Activated CD4-positive, alpha-beta T cell treated with anti-CD3 and anti-CD28 coated beads, Interleukin-2, amount 10 ng/mL, durations not matched to agents 7 days and 5 days (primary cell): ENCODE measurements at places on chromosomes 16 and 17. TPM values are rescaled to one million over a fixed set of nuclear protein-coding genes. Genes with fewer than 3 reads are reported as not detected.

GRCh38 chr17:56269556-56270389 lies 116.5 kb downstream of the ANKFN1 start:
- no peak for DNase-seq

GRCh38 chr17:12983991-12984884 lies 33.6 kb downstream of the ELAC2 start:
- no peak for DNase-seq

DNA sequence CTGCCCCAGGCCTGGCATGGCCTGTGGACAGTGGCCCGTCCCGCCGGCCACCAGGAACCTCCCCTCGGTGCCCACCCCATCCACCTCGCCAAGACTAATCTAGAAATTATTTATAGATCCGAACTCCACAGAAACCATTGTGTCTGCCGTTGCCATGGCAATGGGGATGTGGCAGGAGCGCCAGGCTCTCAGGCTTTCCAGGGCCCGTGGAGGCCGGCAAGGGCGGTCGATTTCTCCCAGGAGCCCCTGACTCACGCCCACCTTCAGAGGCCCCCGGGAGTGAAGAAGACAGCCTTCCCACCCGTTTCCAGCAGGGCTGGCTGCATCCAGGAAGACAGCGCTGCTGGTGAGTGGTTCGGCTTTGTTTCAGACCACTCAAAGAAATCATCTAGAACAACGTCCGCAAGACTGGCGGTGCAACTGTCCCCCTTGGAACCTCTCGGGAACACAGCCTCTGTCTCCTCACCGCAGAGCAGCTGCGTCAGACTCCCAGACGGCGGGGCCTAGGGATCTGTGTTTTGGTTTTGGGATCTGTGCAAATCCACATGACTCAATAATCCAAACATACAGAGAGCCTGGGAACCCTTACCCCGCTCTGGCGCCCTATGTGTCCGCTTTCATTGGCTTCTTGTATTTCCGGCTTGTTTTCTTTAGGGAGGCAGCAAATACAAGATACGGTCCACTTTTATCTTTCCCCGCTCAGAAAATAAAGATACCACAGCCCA lies 48.5 kb upstream of the ZCCHC14 start:
- no peak for DNase-seq

- DNase-seq = no peak
These were observed 340.7 kb upstream of the DYNLRB2 start for GRCh38 chr16:80200079-80200478.

- no peak for DNase-seq
These were observed 1.5 kb upstream of the SBK1 start for GRCh38 chr16:28290859-28291254.

GRCh38 chr16:9258423-9259051 lies 167.1 kb downstream of the HAPSTR1 start:
- DNase-seq = peak; percentile 44

DNA sequence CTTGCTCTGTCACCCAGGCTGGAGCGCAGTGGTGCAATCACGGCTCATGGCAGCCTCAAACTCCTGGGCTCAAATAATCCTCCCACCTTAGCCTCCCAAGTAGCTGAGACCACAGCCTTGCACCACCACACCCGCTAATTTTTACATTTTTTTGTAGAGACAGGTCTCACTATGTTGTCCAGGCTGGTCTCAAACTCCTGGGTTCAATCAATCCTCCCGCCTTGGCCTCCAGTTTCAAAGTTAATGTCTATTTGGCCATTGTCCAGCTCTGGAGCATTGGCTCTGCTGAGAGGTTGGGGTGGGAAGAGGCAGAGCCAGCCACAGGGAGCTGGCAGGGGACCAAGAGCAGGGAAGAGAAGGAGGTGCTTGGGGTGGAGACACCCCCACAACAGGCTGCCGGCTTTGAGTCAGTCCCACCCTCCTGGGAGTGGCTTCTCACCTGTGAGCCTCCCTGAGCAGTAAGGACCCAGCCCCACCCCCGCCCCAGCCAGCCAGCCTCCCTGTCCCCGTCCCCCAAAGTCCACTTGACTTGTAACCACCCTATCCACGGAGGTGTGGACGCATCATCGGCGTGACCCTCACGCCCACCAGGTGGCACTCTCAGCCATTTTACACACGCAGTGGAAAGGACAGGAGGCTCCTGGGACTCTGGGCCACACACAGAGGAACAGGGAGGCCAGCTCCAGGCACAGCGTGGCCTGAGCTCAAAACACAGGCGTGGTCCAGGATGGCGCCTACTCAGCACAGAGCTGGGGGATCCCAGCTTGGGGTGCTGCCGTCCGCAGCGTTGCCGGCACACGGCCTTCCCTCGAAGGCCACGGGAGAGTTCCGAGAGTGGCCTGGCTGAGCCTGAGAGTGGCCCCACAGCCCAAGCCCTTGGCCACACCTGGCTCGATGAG lies 22.8 kb upstream of the PVALEF start:
- peak; percentile 71 for DNase-seq

DNA sequence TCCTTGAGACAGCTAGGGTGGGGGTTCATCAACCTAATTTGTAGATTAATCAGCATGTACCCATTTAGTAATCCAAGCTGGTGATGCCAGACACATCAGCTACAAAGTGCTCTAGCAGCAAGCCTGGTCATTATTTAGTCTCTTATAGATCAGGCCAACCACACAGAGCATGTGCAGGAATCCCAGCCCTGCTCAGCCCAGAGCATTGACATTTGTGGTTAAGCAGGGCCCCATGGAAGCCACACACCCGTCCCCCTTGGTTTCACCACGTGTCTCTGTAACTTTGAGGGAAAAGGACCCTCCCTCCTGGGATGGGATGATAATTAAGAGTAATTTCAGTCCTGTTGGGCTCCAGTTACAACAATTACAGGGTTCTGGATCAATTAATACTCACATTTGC lies 268.8 kb upstream of the RPL38 start:
- no peak for DNase-seq

DNA sequence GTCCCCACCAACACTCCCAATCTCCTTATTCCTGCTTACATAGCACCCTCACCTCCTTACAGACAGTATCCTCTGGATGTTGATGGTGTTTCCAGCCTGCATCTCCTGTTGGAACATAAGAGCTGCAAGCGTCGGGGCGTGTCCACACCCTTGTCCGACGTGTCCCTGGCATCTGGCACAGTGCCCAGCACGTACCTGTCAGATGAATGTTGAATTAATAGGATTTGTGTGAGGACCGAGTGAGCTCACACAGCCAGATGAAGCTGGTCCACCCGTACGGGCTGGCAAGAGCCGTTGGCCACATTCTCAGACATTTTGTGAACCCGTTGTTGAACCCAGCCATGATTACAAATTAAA lies 12.2 kb upstream of the CBX4 start:
- no peak for DNase-seq

- no peak for DNase-seq
These were observed 18.1 kb upstream of the GNG13 start for GRCh38 chr16:818592-818991.

DNA sequence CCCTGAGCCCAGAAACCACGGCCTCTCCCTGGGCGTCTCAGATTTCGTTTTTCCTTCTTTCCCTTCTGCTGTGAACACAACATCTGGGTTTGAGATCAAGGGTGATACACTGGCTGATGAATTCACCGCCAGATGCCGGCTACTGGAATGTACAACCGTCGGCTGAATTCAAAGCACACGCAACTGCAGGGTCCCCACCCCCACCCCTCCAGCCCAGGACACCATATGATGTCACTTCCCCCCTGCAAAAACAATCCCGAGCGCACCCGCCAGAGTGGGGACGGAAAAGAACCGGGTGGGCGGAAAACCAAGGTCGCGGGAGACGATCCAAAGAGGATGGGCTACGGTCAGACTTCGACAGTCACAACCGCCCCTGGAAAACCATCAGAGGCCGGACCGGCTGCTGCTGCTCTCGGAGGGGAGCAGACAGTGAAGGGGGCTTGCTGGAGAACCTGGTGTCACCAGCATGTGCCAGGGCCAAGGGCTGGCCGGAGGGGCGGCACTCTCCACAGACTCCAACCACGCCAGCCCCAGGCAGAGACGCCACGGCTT lies 23.3 kb downstream of the CEP295NL start:
- peak; percentile 28 for DNase-seq

- DNase-seq = no peak
These were observed 8.8 kb downstream of the JUP start for GRCh38 chr17:41777574-41778188.

DNA sequence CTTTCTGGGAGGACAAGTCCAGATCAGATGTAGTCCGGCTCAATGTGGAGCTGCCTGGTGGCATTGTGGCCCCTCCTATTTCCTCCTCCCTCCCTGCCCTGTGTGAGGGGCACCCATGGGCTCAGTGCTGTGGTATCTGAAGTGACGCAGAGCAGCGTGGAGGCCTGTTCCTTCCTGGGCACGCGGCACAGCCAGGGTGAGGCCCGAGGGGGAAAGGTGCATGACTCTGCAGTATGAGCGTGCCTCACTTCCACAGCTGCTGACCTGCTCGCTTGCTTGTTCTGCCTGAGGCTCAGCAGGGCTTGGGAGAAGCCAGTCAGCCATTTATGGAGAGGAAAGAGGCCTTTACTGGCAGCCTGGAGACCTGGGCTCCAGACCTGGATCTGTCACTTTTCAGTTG lies 11.7 kb downstream of the TMEM238L start:
- DNase-seq = no peak

Gene C16orf74
- 1.6 TPM for total RNA-seq

DNA sequence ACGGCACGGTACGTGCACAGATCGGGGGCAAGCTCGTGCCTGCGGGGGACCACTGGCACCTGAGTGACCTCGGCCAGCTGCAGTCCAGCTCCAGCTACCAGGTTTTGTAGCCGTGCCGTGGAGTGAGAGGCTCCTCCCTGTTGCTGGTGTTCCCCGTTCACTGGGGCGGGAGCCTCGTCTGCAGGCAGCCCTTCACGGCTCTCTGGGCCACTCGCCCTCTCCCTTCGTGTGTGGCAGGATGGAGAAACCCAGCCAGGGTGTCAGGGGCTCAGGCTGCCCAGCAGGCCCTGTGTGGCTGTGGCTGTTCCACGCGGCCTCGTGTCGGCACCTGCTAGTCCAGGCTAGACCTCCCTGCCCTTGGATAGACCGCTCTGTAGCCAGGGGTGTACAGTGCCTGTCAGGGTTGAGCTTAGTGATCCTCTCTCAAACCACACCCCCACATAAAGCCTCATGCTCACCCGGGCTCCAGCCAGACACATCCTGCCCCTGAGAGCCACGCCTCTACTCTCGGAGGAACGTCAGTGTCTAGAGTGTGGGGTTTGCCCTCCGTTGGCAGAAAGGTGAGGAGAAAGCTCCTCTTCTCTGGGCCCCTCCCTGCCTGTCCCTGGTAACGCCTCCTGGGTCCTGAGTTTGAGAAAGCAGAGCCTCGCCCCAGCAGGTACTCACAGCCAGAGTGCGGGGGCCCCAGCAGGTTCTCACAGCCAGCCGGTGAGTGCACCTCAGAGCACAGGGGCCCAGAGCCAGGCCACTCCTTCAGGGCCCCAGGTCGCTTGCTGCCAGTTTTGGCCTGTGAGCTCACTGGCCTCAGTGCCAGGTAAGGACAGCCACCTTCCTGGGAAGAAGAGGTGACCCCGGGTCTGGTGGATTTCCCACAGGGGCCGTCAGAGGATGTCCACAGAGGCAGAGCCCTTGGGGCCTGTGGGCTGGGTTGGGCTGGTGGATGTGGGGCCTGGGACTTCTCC lies 27.7 kb downstream of the NME3 start:
- no peak for DNase-seq

DNA sequence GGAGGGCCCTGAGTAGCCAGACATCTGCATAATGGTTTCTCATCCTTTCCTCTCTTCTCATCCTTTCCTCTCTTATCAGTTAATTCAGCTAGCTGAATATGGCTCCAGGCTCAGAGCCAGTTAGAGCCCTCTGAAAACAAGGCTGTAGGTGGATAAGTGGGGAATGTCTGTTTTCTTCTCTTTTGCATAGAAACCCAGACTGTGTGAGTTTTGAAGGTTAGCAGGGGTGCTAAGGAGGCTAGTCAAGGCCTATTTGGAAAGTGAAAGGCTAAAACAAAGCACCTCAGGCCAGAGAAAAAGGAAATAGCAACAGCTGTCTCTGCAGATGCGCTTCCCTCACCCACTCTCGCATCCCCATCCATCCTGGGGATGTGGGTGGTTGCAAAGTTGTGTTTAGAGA lies 420.9 kb downstream of the SHISA9 start:
- no peak for DNase-seq

DNA sequence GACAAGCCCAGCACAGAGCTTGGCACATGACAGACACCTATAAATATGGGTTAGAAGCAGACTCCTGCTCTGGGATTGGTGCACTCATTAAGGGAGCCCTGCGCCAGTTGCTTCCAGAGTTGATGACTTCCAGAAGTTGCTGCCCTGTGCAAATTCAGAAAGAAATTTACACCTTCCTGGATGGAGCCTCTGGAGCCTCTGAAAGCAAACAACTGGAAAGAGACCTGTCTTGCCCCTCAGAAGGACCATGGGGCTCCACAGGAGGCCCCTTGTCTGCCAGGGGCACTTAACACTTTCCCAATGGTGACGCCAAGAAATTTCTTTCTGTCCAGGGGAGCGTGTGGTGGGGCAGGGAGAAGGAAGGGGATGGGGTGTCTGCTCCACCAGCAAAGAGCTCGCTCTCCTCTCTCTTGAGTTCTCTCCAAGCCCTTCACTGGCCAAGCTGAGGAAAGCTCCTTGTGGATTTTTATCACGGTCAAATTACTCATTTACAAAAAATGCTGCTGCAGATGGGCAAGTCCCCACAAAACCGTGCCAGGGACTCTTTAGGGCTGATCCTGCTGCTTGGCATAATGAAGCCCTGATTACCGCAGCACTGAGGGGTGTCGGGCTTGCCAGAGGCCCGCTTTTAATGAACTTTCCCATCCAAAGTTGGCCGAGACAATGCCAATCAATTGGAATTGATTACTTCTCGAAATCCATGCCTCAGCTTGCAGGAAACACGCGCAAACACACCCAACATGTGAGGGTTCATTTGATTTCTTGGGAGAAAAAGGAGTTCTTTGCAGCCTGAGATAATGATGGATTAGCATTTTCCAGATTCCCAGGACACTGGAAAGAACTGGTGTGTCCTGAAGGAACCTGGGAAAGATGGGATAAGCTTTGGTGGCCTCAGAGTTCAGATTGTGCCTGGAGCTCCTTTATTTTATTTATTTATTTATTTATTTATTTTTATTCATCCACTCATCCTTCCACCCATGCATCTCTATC lies 583.6 kb upstream of the CDH5 start:
- DNase-seq = no peak

DNA sequence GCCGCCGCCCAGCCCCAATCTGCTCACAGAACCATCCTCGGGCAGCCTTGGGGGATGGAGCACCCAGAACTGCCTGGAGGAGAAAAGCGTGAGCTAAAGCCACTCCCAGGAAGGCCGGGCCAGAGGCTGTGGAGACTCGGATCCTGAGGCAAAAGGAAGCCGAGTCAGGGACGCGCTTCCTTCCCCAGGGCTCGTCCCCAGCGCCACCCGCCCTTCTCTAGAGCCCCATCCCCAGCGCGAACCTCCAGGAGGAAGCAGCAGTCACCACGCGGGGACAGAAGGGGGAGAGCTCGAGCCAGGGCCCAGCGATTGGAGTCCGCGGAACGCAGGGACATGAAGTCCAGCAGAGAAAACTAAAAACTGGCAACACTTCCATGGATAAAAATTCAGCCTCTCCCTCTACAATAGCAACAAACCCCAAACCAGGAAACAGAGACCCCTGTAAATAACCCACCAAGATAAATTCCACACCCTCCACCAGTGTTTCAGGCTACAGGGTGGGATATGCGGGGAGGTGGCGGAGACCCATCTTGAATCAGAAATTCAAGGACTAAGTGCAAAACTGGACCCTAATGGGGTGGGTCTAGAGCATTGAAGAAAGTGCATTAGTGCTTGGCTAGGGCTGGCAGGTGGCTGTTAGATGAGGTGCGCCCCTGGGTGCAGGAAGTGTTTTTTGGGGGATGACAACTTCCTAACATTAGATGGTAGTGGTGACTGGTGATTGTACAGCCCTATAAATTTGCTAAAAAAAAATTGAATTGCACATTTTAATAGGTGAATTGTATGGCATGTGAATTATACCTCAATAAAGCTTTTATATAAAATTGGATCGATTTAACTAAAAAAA lies 116.1 kb upstream of the METRNL start:
- DNase-seq = peak; percentile 56
